ENCODE measurements at places on chromosomes 5 and 9.
A peak's percentile ranks its signal among the peaks of the same experiment; 100 is the strongest.

DNA sequence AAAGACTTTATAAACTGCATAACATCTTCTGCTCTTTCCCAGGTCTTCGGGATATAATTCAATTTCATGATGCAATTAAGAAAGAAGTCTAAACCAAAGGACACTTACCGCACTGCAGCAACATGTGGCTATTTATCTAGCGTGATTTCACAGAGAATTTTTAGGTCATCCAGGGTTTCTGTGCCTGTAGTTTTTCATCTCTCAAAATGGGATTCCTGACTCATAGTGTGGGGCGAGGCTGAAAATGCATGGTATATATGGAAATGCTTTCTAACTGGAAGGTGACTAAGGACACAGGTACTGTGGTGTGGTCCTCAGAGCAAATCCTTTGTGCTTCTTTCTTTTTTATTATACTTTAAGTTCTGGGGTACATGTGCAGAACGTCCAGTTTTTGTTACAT is 557.7 kb upstream of the KLF4 start:
- DNase-seq: peak; percentile 57

DNA sequence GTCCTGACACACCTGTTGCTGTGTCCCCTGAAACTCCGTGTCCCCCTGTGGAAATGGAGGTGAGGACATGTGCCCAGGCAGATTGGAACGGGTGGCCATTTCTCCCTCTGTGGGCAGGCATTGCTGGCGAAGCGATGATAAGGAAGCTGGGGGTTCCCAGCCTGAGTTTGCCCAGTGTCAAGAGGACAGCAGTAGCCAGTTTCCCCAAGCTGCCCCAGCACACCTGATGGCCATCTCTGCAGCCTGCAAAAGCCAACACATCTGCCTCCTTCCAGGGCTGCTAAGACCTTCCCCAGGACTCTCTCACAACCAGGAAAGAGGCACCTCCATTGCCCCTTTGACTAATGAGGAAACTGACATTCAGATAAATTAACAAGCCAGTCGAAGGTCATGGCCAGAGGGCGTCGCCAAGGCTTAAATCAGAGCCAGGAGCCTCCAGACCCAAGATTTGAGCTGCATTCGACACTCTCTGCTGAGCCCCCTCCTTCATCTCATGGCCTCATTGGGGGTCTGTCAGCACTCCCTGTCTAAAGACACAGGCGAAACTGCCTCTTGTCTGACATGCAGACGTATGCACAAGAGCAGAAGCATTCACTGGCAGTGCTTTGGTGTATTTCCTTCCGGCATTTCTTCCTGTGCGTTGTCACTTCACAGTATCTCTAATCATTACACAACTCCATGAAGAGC is 10.4 kb upstream of the WNK2 start:
- no peak for DNase-seq

DNA sequence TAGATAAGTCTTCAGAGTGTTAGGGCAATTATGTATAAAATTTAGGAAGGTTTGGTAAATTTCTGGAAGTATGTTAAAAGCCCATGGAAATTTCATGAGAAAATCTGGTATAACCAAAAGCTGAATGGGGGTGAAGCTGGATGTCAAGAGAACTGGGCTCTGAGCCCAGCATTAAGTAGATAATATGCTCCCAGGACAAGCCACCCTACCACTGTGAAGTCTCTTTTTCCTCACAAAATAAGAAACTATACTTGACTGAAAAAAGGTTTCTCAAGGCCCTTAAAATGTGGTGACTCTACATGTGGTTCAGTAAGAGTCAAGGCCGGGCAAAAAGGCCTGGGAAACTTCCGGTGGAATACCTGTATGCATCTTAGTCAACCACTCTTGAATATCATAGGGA is 310.3 kb downstream of the EBF1 start:
- no peak for DNase-seq

- DNase-seq: no peak
Observed at GRCh38 chr5:42811591-42812446, at the start of gene SELENOP. Gene SELENOP, minus strand, starts transcription at chr5:42811892. Its CDS starts 3,539 bp downstream, at chr5:42808353.

- DNase-seq: no peak
Observed at GRCh38 chr9:36140086-36141084, 3.9 kb downstream of the GLIPR2 start.

- no peak for DNase-seq
Observed at GRCh38 chr5:151151263-151151660, 6.3 kb downstream of the ANXA6 start.

DNA sequence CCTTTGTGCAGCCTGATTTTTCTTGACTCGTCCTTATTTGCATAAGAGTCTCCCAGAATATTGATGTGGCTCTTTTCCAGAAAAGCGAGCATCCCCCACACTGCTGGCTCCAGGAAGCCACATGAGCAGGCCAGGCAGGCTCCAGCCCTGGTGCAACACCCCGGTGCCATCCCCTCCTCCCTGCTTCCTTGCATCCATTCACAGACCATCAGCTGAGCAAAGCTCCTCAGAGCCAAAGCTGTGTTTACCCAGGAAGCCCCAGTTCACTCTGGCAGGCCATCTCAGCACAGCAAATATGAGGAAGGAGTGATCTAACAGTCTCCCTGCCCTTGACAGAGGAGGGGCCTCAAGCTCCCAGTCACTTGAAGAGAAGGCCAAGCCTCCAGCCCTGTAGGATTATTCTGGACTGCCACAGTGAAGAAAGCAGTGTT is 34.4 kb downstream of the INSYN2B start:
- peak; percentile 90 for DNase-seq

DNA sequence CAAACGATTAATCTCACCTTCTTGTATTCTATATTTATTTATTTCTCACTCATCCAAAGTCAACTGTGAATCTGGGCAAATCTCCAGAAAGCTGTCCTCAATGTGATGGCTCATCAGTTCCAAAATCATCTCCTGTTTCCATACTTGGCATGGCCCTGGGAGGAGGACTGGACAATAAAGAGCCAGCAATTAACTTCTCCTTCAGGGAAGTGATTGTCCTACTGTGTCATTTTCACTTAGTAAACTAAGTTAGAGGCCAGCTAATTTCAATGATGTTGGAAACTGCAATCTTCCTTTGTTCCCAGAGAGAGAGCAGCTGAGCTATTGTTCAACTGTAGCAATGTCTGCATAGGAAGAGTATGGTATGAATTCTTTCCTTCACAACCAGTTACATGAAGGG is 17.5 kb downstream of the CDH12 start:
- no peak for DNase-seq

DNA sequence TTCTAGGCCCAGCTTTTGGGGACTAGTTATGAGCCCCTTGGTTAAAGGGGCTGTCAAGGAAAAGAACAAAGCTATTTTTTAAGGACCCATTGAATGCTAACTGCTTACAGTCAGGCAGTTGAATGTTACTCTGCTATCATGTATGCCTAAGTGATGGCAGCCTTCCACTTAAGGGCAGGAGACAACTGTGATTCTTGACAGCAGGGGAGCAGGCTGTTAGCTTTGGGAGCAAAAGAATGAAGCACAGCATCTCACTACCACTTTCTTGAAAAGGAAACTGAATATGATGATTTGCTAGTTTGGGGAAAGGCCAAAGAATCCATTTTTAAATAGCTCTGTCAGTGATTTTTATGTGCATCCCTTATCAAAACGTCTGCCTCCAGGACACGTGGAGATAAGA is 221.6 kb downstream of the SH3GL2 start:
- no peak for DNase-seq

DNA sequence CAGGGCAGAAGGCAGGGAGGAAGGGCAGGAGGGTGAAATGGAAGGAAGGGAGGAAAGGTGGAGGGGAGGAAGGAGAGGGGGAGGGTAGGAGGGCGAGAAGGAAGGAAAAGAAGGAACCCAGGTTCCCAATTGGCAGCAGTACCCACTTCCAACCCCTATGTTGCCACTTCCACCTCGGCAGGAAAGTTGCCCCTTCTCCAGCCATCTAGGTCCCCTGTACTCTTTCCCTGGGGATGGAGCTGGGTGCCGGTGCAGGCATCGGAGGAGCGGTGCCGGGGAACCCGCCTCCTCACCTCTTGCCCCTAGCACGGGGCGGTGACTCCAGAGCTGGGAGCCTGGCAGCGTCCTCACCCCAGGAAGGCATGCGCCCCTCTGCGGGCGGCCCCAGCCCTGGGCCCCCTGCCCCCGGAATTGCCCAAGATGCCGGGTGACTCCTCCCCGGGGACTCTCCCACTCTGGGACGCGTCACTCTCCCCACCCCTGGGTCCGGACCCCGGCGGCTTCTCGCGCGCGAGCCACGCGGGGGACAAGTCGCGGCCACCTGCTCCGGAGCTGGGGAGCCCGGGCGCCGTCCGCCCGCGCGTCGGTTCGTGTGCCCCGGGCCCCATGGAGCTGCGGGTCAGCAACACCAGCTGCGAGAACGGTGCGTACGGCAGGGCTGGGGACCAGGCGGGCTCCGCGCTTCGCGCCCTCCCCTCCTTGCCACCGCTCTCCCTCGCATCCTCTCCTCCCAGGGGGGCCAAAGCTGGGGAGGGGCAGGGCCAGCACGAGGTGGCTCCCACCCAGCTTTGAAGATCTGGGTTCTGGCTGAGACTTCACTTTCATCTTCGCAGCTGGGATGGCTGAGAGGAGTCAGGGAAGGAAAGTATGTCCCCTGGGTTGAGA is at the start of gene NIPAL4:
Gene NIPAL4 (plus strand): TSS at position 499 of the 885 bp plus-strand sequence. CDS start 108 bp downstream, at position 607.
- DNase-seq: no peak

DNA sequence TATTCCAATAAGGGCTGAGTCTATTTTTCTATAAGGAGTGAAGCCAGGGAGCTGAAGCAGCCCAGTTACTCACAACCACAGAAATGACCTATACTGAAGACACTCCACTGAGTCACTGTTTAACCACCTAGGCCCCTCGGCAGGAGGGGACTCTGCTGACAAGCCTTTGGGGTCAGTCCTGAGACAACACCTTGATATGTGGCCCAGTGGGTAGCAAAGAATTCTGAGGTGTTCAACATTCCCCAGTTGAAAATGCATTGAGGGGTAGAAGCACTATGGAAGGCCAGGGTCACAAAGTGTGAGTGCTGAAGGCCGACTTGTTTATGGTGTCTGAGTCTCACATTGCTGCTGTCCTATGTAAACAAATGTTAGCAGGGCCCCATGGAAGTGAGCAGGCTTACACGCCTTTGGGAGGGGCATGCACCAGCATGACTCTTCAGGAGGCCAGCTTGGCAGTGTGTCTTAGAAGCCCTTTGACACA is 112.6 kb upstream of the NFIL3 start:
- DNase-seq: peak; percentile 69

DNA sequence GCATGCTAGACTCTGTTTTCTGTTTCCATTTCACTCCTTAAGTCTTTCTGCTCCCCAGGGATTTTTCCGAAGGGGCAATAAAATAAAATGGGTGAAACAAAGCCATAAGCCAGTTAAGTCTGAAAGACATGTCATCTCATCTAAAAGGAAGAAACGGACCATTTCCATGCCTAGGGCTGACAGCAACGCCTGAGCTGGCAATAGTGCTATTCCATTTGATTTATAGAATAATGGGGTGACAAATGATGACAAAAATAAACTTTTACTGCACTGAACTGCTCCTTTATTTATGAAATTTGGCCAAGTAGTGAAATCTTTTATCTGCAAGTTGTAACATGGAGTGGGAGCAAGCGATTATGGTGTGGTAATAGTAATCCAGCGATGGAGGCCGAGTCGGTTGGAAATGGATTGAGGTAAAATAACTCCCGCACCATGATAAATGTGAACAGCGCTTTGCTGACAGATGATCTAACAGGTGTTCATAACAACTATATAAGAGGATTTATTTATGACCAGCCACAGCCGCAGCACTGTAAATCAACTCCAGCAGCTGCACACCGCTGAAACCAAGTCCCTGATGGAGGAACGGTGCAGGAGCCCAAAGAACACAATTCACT is 219.8 kb upstream of the TBCA start:
- DNase-seq: no peak

DNA sequence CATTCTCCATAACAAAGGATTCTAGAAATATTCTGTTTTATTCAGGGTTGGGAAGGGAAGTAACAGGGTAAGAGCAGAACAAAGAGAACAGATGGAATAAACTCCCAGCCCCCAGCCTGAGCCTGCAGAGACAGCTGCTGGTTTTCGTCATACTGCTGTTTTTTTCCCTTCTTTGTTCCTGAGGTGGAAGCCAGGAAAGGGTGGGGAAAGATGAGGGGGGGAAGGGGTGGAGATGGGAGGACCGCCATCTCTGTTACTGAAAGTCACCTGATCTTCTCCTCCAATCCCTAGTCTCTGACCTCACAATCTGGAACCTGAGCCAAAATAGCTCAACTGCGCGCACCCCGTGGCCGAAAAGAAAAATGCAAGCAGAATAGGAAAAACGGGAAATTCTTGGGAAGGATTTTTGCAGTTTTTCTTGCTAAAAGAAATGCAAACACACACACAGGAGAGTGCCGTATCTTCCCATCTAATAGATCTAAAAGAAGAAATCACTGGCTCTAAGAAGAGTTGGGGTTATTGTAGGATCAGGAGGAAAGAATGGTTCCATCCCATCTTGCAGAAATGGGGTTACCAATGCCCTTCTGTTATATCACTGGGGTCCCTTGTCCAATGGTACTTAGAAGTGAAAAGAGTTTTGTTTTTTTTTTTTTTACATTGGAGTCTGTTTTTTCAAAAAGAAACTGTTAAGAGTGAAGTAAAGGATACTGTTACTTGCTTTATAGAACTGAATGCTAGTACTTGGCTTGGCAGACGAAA is 57.9 kb downstream of the DIAPH1 start:
- peak; percentile 99 for DNase-seq

- DNase-seq: no peak
Observed at GRCh38 chr9:135617991-135618411, 21.3 kb downstream of the GLT6D1 start.

DNA sequence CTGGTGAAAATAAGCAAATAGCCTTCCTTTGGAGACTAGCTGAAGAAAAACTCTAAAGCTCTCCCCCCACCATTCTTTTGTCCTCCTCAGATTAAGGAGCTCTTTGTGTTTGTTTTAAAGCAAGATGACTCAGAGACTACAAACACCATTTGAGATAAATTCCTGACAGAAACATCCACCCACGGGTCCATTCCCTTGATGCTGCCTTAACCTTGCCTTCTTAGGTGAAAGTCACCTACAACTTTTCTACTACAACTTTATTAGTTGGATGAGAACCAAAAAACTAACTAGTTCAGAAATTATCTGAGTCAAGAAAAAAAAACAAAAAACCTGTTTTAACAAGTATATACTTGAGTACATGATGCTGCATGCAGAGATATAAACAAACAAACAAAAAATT is 831.1 kb downstream of the NR2F1-AS1 start:
- DNase-seq: peak; percentile 9

DNA sequence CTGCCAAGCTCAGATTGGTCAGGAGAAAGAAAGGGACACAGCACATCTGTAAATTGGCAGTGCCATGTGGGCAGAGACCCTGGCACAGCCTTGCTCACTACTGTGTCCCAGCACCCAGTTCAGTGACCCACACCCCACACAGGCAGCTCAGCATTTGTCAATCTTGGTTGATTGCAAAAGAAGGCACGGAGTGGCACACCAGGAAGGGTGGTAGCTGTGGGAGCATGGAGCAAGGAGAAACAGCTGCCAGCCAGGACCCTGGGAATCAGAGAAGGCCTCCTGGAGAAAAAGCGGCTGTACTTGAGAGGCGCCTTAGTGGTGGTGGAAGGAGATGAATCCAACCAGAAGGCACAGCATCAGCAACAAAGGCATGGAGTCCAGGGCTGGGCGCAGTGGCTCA is 3.5 kb downstream of the SLC27A4 start:
- no peak for DNase-seq
